ENCODE measurements at places on chromosomes 4 and X.

DNA sequence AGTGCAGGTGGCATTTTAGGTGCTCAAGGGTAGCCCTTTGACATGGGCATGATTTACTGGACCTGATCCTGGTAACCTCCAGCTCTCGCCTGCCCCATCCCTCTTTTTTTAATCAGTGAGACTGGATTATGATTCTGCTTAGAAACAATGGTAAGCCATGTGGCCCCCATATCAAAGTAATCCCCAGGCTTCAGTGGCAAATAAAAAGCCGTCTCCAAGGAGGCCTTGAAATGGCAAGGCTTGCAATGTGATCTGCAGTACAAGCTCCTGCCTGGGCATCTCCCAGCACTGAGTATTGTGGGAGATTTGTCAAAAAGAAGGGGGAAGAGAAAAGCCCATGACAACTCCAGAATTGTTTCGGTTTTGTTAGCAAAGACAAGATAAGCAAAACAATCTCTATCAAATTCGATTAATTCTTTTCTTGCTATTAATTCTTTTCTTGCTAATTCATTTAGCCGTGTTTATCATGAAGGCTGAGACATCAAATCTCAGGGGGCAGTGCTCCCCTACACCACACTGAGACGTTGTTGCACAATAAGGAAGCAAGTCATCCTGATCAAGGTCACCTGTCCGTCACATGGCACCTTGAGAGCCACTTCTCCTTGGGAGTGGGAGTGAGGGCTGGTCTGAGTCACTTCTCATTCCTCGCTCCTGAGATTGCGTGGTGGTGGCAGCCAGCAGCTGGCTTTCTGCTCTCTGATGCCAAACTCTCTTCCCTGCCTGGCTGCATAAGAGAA is 312.7 kb upstream of the GATB start:
- DNase-seq: no peak

- no peak for DNase-seq
These were observed 12.7 kb downstream of the ADGRA3 start for GRCh38 chr4:22502895-22503814.

DNA sequence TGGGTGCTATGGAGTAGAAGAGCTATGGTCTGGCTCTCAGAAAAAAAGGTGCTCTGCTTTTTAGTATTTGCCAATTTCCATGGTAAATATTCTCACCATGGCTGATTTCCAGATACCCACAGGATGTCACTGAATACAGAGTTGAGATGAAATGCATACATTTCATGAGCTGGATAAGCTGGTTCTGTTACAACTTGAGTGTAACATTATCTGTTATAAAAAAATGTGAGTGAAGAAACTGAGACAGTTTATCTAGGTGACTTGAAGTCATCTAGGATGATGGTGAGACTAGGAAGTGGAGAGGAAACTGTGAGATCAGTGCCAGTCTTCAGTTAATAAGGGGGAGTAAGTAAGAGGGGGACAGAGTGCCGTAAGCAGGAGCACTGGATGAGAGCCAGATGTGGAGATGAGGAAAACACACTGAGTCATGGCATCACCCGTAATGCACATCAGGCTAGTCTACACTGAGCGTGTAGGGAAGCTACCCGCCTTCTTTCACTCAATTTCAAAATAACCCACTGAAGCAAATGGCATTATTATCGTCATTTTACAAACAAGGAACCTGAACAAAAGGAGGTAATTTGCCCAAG is 5.0 kb downstream of the HPSE start:
- DNase-seq: no peak

GRCh38 chr4:110104661-110105060 is 93.8 kb downstream of the ELOVL6 start:
- DNase-seq: no peak

GRCh38 chrX:12955882-12956703 is 18.8 kb upstream of the TMSB4X start:
- peak; percentile 86 for DNase-seq

GRCh38 chr4:158229768-158230167 is 19.5 kb downstream of the TMEM144 start:
- DNase-seq: no peak

DNA sequence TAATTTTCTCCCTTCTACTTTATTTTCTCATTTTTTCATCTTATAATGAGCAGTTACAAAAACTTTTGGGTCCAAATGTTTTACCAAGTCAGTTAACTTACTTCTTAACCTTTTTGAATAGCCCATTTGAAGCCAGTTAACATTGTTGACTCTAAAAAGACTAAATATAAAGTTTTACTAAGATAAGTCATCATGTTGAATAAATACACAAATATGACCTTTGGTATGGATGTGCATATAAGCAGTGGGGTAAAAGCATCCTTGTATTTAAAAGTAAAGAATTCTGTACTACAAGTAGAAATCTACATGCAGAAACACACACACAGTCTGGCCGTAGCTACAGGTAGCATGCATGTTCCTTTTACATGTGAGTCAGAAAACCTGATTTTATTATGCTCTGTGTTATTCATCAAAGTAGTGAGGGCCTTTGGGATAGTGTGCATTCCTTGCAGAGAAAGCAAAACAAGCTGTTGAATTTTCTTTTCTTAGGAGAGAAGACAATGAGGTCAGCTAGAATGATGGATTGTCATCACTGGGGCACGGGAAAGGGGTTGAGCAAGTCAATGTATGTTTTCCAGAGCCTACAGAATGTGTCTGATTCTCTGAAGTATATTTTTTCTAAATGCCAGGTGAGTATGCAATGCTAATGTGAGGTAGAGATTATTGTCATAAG is 533.2 kb upstream of the AGA start:
- DNase-seq: no peak

- no peak for DNase-seq
These were observed 33.3 kb upstream of the RBBP7 start for GRCh38 chrX:16903274-16904022.

- DNase-seq: no peak
These were observed 143.2 kb downstream of the BMP15 start for GRCh38 chrX:51053741-51054140.

- DNase-seq: peak; percentile 30
These were observed 15.0 kb downstream of the BRCC3 start for GRCh38 chrX:155086202-155086840.

- DNase-seq: no peak
These were observed 68.3 kb downstream of the CRMP1 start for GRCh38 chr4:5824635-5825034.
